SHP77 (cell line): ENCODE measurements at places on chromosomes 12 and 14.

DNA sequence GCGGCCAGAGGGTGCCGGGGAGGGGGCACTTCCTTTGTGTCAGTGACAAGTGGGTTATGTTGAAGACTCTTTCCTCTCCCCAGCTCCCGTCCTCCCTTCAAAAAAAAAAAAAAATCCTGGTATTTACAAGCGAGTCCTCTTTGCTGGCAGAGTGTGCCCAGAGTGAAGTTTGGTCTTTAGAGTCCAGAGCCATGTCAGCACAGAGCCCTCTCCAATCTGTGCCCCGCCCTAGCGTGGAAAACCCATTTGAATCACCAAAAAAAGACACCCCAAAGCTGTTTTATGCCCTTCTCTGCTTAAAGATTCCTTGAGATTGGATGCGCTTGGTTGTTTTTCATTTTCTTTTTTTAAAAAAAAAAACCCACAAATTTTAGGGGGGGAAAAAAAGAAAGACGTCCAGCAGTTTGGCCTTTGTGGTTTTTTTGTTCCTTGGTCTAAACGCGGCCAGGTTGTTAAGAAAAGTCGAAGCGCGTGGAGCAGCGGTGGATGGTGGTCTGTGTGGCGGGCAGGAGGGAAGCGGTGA is 3.3 kb downstream of the NKX2-1 start:
- no peak for DNase-seq

- DNase-seq = no peak
Observed at GRCh38 chr14:95784137-95784536, 70.2 kb upstream of the TCL1A start.

DNA sequence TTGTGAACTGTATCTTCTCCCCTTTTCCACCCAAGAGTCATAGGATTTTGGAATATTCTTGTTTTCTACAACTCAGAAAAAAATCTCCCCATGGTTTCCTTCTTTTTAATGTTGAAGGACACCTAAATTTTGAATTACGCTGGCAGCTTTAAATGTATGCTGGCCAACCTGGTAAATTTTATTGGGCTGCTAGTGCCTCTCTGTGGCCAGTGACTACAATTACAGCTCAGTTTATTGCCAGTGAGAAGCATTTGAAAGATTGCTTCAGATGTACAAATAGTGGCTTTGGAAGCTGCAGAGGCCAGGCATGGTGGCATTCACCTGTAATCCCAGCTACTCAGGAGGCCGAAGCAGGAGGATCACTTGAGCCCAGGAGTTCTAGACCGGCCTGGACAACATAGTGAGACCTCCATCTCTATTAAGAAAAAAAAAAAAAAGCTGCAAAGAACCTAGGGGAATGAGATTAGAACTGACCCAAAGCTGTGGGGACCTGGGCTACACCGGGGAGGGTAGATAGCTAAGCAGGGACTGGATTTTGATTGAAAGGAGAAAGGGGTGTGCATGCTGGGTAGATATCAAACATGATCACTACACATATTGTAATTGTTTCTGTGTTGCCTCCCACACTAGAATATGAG is 7.6 kb upstream of the RAB21 start:
- peak; percentile 51 for DNase-seq

DNA sequence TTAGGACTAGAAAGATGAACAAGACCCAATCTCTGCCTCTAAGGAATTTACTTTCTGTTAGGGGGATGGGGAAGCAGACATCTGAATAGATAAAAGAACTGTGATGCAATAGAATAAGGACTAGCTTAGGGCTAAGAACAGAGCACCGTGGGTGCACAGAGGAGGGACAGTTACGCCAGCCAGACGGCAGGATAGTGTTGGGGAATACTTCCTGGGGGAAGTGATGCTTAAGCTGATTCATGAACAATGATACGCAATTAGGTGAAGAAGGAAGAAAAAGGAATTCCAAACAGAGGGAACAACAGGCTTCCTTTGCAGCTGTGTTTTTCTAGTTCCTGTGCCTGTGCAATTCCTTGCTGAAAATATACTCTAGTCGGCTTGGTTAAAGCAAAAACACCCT is 501.1 kb downstream of the APAF1 start:
- DNase-seq = no peak
